ENCODE measurements at places on chromosomes 11 and 22.

- no peak for DNase-seq
These were observed 108.8 kb downstream of the NAV2 start for GRCh38 chr11:19821412-19821875.

GRCh38 chr11:7046474-7047175 is 26.3 kb downstream of the NLRP14 start:
- no peak for DNase-seq

DNA sequence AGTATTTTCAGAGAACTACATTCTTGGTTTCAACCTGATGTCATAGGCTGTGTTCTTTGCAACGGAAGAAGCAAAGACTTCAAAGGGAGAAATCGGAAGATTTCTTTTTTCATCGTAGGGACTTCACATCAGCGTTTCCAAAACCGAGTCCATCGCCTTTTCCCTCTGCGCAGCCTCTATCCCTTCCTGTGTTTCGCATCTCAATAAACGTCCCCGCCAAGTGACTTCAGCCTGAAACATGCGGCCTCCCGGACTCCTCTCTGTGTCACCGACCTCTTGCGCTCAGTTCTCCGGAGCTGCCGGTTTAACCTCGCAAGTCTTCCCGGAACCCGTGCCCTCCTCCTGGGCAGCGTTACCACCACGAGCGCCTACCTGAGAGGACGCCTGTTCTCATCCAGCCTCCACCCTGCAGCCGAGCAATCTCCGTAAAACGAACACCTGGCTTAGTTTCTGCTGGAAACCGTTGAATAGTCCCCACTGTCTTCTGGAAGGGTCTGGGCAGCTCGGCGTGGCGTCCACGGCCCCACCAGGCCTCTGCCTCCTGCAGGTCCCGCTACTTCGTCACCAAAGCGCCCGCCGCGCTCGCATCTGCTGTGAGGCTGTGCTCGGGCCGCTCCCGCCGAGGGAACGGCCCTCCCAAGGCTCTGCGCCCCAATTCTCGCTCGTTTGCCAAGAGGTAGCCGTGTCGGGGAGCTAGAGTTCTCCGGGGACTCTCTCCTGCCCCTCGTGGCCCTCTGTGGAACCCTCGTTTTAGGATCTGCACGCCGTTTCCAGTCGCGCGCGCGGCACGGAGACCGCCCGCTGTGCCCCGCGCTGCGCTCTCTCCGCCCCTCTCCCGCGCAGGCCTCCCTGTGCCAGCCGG is at the start of gene GLB1L3:
Gene GLB1L3 (plus strand): TSS at position 846 of the 862 bp plus-strand sequence. CDS start 362 bp downstream, outside the sequence.
- DNase-seq, result peak; percentile 43

DNA sequence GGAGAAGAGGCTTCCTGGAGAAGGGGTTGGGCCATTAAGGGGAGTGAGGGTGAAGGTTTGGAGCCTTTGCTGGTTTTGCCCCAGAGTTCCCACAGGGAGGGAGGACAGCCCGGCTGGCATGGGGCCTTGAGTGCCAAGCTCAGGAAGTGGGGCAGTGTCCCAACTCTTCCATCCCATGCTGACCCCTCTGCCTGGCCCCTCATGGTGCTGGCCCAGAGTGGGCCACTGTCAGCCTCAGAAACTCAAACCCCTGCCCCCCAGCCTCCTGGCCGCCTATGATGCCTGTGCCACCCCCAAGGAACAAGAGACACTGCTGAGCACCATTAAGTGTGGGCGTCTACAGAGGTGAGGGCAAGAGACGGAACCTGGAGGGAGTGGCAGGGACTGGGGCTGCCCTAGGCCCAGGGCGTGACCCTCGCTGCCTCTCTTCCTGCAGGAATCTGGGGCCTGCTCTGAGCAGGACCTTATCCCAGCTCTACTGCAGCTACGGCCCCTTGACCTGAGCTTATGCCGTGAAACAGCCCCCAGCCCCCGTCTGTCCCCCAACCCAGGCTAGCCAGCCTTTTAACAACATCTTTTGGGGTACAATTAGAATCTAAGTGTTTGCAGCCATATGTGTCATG is 5.4 kb downstream of the MUS81 start:
- no peak for DNase-seq

GRCh38 chr22:23114721-23115020 is 27.1 kb downstream of the RSPH14 start:
- no peak for DNase-seq

- no peak for DNase-seq
These were observed 3.7 kb downstream of the CTTN start for GRCh38 chr11:70402016-70402415.
